Esophagus squamous epithelium (tissue), 5 donors: ENCODE measurements at places on chromosomes 1 and 21.

- DNase-seq = no peak
Measured at GRCh38 chr1:160344241-160344640, 1.1 kb downstream of the NCSTN start.

DNA sequence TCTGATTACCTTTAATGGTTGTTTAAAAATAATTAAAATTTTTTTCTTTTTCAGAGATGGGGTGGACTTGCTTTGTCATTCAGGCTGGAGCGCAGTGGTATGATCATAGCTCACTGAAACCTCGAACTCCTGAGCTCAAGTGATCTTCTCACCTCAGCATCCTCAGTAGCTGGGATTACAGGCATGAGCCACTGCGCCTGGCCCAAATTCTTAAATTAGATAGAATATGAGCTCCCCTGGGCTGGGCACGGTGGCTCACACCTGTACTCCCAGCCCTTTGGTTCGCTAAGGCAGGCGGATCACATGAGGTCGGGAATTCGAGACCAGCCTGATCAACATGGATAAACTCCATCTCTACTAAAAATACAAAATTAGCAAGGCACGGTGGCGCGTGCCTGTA, 17.0 kb downstream of the CERS2 start:
- DNase-seq = no peak

GRCh38 chr1:236753516-236753915, 41.6 kb upstream of the MTR start:
- DNase-seq = no peak

GRCh38 chr21:45870421-45870820, 111.1 kb upstream of the COL6A1 start:
- no peak for DNase-seq

DNA sequence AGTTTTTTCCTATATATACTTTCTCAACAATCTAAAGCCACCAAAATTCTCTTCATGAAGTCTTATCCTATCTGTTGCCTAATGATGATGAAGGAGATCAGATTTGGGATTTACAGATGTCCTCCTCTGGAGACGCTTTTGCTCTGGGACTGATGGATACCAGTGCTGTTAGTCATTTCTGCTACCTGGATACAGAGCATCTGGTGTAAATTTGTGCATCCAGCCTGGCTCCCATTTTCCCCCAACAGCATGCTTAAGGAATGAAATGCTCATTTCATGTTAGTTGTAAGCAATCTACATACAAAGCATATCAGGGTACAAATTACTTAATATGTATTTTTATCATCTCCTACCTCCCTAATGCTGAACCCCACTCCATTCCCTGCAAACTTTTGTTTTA, 57.7 kb downstream of the HNRNPR start:
- no peak for DNase-seq

GRCh38 chr1:212916481-212917133, 33.7 kb upstream of the VASH2 start:
- no peak for DNase-seq

GRCh38 chr1:39063191-39063590, 37.0 kb downstream of the NDUFS5 start:
- DNase-seq = no peak

- no peak for DNase-seq
Measured at GRCh38 chr1:229230140-229230892, 40.6 kb upstream of the RAB4A start.

DNA sequence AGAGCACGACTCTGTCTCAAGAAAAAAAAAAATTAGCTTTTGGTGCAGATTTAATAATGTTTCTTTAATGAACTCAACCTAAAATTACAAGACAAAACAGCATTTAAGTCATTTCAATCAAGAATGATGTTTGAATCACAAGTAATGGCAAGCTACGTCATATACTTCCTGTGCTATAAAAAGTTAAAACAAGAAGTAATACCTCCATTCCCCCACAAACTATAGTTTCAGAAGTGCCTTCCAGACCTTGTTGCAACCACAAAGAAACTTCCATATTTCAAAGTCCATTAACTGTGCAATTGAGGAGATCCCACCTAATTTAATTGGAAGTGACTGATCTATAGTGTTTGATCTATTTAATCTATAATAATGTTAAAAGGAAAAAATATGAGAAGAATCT, 15.1 kb downstream of the NRDC start:
- DNase-seq = no peak

DNA sequence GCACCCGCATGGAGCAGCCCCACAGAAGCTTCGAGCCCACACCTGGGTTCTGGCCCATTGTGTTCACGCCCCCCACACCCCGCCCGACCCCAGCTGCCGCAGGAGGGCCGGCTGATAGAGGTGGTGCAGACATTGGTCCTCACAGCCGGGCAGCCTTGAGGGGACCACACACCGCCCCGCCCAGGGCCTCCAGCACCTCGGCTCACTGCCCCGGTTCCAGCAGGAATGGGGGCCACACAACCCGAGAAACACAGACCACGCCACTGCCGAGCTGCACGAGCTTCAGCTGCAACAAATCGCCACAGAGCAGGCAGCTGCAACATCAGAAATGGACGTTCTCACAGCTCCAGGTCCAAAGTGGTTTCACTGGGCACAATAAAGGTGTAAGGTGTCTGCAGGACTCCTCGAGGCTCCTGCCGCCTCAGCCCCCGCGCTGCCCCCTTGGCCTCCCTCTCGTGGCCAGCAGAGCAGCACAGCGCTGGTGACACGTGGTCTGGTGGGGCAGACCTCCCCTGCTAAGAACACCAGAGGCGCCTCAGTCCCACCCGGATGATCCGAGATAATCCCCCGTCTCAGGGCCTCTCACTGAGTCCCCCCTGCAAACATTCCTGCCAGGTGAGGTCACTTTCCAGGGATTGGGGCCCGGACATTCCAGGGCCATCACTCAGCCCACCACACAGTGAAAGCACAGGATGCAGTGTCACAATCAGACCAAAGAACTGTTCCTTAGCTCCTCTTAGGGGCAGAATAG, 62.3 kb upstream of the ADARB1 start:
- no peak for DNase-seq

DNA sequence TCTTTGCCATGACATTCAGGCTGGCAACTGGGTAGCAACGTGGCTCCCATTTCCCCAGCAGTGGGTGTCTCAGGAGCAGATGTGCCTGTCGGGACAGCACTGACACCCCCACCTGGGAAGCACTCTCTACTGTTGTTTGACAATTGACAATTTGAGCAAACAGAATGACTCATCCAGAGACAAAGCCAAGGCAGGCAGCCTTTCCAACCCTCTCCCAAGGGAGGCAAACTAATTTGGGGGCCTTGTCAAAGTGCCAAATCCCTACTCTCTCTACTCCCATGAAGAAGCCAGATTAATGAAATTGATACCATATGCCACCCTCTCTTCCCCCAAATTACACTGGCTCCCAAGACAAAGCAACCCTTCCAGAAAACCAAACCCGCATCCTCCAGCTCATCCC, 65.6 kb downstream of the GRIK3 start:
- DNase-seq = no peak

GRCh38 chr1:211229365-211229759, 29.8 kb upstream of the RCOR3 start:
- DNase-seq = no peak

- DNase-seq = no peak
Measured at GRCh38 chr1:30914587-30914922, 6.0 kb upstream of the SDC3 start.

GRCh38 chr1:58802640-58803399, 19.0 kb upstream of the JUN start:
- DNase-seq = no peak

GRCh38 chr1:69993810-69994209, 211.6 kb downstream of the LRRC40 start:
- no peak for DNase-seq

DNA sequence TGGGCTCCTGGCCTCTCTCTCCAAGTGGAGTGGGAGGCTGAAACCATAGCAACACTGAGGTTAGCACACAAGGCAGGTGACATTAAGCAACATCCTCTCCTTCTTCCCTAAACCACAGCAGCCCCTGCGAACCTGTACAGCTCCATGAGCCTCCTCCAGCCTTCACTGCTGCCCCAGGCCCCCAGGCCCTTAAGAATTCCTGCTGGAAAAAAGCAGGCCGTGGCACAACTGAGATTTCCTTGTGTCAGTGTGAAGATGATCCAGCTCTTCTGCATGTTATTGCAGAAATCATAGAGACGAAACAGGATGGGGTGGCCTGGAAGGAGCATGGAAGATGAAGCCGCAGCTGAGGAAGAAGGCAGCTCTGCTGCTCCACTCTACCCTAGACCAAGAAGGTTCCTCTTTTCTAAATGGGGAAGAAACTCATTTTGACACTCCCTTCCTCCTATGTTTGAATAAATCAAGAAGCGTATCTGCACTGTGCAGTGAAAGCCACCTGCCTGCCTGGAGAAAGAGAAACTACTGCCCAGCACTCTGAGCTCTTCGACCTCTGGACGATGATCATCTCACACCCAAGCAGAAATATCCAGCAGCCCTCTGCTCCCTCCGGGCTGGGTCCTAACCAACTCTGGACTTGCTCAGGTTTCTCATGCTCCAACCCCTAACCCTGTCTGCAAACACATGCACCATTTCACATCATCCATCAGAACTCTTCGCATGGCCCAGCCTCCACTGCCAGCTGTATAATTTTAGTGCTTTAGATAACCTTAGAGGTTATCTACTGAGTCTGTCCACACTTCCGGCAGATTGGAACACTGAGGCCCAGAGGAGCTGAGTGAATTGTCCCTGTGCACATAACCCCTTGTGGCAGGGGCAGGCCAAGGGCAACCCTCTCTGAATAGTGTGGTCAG, 20.7 kb downstream of the SH3BP5L start:
- DNase-seq = no peak

DNA sequence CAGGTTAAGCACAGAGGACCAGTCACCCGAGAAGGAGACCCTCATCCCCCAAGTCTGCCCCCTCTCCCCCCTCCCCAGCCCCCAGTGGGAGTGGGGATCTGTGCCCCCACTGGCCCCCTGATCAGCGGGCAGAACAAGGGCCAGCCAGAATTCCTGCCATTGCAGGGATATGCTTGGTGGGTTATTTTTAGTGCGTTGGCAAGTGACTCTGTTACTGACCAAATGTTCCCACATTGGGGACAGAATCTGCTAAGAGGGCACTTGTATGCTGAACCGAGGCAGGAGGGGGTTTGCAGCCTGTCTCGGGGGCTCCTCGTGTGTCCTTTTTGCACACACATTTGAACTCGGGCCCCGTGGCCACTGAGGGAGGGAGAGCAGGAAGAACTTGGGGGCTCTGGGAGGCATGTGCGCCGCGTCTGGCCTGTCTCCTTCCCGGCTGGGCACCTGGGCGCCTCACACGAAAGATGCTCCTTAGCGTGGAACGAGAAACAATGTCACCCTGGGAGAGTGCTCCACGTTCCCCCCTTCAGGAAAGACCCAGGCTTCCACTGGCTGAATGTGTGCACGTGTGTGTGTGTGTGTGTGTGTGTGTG, 66.4 kb upstream of the CASZ1 start:
- DNase-seq = no peak
